ENCODE measurements at places on chromosomes 3 and 15.

DNA sequence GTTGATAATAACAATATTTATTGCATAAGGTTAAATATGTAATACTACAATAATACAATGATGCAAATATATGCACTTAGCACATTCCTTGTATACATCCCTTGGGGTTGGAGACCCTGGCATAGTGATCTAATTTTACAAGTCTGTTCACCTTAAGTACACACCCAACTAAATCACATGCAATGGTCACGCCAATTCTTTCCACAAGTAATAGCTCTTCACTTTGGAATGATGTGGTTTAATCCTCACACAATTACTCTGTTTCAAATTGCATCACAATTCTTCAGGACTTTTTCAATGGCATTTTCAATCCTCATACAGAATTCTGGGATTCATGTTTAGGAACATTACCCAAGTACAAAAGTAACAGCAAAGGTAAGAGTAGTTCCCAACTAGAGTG lies 27.3 kb upstream of the SPRED1 start:
- no peak for DNase-seq

- DNase-seq, result no peak
Measured at GRCh38 chr15:53831907-53832770, 72.7 kb upstream of the WDR72 start.

DNA sequence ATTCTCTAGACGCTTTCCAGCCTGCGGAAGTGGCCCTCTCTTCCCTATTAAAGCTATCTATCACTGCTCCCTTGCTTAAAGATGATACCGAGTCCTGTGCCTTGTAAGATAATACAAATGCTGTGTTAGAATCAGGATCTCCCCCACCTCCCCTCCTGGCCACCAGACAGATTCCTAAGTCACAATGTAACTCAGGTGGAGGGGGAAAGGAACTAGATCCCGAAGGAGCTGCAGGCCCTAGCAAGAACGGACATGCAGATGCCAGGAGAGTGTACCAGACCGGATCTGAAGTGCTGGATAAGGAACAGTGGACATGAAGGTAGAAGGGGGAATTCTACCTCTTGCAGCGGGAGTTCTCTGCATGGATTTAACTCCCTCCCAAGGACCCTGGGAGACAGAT lies 230.7 kb upstream of the LYSMD4 start:
- DNase-seq, result no peak

- no peak for DNase-seq
Measured at GRCh38 chr3:141426404-141427034, 58.2 kb downstream of the ZBTB38 start.

DNA sequence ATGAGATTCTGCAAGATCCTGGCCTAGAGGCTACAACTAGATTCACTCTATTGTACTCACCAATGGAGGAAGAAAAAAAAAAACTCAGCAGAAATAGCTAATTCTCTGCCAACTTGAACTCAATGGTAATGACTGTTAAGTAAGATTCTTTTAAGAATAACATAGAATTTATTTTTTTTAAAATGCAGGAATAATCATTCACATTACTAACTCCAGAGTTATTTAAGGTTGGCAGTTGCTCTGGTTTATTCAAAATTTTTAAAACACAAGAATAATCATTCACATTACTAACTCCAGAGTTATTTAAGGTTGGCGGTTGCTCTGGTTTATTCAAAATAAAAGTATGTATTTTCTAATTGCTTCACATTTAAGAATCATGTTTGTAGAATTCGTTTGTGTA lies 1071.9 kb downstream of the IGSF11 start:
- no peak for DNase-seq

DNA sequence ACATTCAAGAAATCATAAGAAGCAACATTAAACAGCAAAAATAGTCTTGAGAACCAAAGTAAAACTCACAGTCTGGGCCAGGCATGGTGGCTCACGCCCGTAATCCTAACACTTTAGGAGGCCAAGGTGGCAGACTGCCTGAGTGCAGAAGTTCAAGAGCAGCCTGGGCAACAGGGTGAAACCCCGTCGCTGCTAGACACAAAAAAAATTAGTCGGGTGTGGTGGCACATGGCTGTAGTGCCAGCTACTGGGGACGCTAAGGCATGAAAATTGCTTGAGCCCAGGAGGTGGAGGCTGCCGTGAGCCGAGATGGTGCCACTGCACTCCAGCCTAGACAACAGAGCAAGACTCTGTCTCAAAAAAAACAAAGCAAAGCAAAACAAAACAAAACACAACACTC lies 117.7 kb upstream of the GOLGA6L6 start:
- DNase-seq, result no peak

DNA sequence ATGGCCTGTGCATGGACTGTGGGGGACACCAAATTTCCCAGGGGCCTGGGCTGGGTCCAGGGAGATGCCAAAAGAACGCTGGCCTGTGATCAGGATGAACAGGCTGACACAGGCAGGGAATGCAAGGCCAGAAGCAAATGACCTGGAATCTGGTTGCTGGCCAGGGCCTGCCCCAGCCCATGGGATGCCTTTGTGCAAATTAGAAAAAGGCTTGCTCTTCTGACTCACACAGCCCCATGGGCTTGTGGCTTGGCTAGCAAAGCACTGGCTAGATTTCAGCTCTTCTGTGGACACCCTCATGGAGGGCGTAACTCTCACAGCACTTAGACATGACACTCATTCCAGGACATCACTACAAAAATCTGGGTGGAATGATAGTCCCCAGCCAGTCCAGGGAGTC lies 356.0 kb downstream of the SHQ1 start:
- no peak for DNase-seq

- DNase-seq, result no peak
Measured at GRCh38 chr3:157445857-157446256, 9.2 kb downstream of the PTX3 start.

DNA sequence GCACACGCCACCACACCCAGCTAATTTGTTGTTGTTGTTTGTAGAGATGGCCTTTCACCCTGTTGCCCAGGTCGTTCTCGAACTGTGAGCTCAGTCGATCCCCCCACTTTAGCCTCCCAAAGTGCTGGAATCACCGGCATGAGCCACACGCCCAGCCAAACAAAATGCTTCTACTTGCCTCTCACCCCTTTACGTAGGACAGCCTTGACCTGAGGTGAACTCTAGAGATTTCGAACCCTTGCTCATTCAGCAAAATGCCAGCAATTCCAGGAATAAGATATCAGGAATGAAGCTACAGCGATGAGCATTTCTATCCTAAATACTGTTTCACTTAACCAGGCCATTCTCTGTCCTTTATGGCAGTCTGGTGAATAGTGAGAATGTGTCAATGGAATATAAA lies 135.0 kb downstream of the LRRK1 start:
- peak; percentile 1 for DNase-seq

GRCh38 chr15:37112171-37112570 lies 11.8 kb upstream of the MEIS2 start:
- DNase-seq, result no peak

DNA sequence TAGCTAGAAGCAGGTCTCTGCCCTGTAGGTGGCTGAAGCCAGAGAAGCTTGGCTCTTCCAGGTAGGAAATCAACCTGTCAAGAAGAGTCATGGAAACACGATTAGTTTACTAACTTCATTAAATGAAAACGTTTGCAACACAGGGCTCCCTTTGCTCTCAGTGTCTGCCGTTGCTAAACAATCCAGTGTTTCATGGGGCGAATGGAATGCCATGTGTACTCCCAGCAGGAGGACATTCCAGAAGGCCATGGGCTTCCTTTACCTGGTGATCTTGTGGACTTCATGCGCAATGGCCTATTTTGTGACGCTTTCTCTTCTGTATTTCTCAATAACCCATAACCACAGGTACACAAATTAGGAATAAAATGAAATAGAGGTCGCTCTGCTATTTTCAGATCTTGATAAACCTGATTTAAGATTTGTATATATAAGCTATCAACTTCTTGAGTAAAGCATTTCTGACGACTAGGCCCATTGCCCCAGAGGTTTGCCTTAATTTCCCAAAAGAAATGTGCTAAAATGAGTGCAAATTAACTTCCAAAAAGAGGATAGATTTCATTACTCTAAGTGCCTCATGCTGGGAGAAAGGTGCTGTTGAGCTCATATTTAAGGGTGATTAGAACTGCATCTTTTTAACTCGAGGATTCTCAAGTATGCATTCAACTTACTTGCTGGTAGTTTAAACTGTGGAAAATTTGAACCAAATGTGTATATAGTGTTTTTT lies 171.0 kb downstream of the EPHA3 start:
- no peak for DNase-seq

GRCh38 chr3:88912294-88912877 lies 195.0 kb upstream of the EPHA3 start:
- DNase-seq, result no peak

DNA sequence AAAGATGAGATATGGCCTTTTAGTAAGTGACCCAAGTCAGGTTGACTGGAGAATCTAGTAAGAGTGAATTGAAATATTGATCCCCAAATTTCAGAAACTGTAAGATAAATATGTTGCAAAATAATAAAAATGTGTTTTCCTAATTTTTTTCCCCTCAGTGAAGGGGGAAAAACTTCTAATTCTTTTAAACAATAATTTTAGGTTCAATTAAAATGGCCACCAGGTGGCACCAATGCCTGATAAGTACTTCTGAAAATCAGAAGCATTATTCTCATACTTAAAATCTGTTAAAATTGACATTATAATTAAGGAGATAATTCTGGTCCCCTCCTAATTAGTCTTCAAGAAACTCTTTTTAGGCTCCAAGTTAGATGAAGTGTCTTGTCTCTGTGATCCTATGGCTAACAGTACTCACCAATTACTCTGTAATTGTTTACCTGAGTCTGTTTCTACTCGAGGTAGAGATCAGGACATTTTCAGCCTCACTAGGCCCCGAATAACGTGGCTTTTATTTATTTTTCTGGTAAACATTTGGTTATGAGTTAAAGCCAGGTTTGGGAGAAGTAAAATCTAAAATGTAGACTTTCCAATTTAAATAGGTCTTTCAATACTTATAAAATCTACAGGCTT lies 52.6 kb downstream of the NMD3 start:
- DNase-seq, result no peak

- DNase-seq, result no peak
Measured at GRCh38 chr3:14201940-14202684, 23.5 kb downstream of the LSM3 start.

DNA sequence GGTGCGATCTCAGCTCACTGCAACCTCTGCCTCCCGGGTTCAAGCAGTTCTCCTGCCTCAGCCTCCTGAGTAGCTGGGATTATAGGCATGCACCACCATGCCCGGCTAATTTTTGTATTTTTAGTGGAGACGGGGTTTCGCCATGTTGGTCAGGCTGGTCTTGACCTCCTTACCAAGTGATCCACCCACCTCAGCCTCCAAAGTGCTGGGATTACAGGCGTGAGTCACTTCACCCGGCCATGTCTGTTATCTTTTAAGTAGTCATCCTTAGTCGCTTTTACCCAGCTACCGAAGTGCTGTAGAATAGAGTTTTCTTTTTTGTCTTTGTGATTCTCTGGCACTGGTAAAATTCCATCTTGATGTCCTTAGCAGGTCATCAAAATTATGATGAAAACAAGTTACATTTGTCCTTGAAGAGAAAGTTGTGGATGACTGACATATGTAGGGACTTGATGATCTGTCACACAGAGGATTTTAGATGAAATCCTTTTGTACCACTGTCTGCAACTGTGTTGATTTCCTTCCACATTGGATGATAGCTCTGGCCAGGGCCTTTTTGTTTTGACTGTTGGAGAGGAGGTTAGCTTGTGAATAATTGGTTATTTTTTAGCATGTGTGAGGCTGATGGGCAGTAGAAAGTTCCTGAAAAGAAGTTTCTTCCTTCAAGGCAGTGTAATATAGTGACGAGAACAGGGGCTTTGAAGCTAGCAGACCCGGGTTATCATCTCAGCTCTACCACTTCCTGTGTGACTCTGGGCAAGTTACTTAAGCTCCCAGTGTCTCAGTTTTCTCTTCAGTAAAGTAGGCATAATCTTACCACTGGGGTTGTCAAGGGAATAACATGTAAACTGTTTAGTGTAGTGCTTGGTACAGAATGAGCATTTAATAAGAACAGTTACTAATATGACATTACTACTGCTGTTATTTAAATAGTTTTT lies 18.8 kb downstream of the ATG7 start:
- DNase-seq, result no peak

DNA sequence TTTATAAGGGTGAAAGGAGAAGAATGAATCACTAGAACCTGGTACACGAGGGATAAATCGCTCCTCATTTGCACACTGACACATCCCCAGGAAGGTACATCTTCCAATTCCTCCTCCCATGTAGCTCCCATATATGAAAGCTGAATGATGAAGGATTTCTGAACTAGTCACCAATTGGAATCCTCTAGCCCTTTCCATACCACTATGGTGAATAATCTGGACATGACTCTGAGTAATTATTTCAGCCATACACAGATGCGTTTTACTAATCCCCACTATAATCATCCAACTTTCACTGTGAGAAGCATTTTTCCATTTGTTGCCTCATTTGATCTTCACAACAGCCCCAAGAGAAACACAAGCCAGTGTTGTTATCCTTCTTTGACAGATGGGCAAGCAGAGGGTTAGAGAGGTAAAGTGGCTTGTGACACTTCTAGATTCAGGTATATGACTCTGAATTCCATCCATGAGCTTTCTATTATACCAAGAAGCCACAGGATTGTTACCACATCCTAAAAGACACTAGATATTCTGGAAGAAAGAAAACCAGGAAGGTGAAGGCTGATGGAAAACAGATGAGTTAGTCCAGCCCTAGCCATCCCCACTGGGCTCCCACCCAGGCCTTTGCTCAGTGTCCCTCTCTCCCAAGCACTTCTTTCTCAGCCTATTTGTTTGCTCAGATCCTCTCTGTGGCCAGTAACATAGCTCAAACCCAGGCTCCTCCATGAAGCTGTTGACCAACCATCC lies 22.2 kb upstream of the BCL6 start:
- DNase-seq, result no peak

DNA sequence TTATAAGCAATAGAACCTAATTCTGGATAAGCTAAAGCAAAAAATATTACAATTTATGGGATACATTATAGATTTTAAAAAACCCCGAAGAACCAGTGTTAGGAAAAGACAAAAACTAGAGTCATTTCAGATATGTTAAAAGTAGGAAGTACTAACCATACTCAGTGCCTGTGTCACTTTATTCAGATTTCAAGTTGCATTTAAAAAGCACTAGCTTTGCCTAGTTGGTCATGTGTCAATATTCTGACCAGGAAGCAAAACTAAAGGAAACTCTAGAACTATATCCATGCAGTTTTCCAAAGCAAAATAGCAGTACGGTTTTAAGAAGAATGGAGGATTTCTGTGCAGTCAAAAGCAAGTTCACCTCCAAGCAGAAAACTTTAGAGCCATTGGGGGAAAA lies 88.4 kb downstream of the RAP2B start:
- DNase-seq, result no peak

DNA sequence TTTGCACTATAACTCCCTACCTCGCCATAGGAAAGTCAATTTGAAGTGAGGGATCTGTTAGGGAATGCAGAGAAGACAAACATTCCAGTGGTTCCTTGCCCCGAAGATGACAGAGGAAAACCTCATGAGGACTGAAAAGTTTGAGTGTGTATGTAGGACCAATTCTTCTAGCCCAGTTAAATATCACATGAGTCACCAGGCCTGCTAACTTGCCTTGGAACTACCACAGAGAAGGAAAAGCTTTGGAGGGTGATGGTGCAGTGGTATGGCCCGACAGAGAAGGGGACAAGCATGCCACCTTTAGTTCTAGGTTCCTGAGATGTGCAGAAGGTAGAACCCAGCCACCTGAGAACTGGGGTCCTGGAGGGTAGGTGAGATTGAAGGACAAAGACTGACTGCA lies 2.6 kb upstream of the UPK1B start:
- no peak for DNase-seq
